ENCODE measurements at places on chromosomes 5 and 9. TPM values are rescaled to one million over a fixed set of nuclear protein-coding genes. Genes with fewer than 3 reads are reported as not detected.
A peak's percentile ranks its signal among the peaks of the same experiment; 100 is the strongest.

- no peak for DNase-seq
Observed at GRCh38 chr9:7174884-7175283, 417.1 kb downstream of the KDM4C start.

Gene SVEP1
- 0.81 TPM for total RNA-seq

DNA sequence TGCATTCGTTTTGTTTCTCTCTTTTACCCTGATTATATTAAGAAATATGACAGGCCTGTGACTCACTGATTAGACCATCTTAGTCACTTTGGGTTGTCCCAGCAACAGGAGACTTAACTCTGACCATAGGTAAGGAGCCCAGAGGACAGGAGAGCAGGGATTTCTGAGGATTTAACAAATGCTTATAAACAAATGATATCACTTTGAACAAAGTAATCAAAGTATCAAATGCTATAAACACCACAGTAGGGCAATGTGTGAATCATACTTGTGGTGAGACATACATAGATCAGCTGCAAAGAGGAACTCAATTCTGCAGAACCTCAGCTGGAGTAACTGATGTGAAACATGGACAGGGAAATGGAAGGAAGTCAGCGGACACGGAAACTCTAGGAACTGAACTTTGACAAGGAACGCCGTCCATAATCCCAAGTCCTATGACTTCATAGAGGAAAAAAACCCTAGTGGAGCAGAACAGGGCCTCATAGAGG, 190.6 kb upstream of the MSX2 start:
- DNase-seq: no peak

GRCh38 chr5:119275146-119275545, 80.7 kb upstream of the TNFAIP8 start:
- no peak for DNase-seq

DNA sequence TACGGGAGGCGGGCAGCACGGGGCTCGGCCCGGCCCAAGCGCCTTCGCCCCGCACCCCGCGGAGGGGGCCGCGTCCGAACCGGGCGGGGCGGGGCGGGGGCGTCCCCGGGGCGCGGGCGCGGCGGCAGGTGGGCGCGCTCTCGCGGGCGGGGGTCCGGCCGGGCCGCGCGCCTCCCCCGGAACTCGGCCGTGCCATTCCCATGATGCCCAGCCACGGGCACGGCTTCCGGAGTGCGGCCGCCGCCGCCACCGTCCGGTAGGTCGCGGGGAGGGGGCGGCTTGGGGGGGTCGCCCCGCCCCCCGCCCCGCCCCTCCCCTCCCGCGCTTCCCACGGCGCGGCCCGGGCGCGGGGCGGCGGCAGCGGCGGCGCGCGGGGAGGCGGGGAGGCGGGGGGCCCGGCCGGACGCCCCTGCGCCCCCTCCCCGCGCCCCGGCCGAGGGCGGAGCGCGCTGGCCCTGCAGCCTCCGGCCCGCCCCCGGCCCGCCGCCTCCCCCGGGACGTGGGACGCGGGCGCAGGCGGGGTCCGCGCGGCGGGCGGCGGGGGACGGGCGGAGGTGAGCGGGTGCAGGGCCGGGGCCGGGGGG, at the start of gene PPP1R26:
Gene PPP1R26 (plus strand): TSS at position 314 of the 584 bp plus-strand sequence. CDS start 4,729 bp downstream, outside the sequence.
- peak; percentile 83 for DNase-seq

DNA sequence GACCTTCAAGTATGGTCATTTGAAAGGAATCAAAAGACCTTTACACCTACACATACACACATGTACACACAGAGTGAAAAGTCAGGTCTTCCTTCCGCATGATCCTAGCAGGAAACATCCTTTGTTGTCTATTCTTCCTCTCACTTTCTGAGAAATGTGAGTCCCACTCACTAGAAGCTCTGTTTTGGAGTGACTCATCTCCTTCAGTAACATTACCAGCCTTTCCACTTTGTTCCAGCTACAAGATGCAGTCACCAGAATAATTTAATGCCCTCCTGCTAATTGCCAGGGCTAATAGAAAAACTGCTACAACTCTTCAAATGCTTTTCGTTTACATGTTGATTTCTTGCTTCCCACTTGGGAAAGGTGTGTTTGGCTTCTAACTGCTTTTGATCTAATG, 417.3 kb downstream of the RASEF start:
- no peak for DNase-seq

- DNase-seq: no peak
Observed at GRCh38 chr9:87683751-87684626, 41.9 kb upstream of the CTSL start.

Measured in K562 (cell line).